NCI-H524 (cell line): ENCODE measurements at places on chromosomes 6 and 20.

DNA sequence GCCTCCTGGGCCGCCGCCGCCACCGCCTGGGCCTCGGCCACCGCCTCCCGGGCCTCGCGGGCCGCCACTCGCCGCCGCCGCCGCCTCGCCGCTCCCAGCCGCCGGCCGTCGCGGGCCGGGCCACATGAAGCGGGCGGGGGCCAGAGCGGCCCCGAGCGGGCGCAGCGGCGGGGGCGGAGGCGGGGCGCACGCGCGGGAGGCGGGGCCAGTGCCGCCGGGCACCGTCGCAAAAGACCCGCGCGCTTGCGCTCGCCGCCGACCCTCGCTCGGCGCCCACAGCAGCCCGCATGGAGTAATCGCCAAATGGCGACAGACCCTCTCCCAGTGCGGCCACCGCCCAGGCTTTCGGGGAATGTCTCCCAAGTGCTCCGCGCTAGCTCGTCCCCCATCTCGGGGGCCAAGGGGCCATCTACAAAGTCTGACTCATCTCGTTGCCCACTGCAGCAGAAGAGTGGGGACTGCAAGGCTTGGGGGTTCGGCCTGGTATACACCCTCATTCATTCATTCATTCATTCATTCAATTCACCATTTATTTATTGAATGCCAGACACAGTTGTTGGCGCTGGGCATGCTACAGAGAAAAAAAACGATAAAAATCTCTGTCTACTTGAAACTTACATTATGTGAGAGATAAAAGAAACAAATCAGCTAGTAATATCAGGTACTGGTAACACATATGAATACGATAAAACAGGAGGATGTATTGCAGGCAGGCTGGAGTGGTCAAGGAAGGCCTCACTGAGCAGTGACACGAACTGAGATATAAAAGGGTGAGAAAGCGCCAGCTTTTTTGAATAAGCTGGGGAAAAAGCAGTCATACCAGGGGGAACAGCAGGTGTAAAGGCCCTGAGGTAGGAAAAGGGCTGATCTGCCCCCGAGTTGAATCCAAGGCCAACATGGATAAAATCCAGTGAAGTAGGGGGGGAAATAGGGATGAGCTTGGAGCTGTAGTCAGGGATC lies at the start of gene B4GALT5:
Gene B4GALT5 (minus strand): TSS at position 126 of the 960 bp plus-strand sequence. CDS start 188 bp downstream, outside the sequence.
- peak; percentile 91 for DNase-seq

DNA sequence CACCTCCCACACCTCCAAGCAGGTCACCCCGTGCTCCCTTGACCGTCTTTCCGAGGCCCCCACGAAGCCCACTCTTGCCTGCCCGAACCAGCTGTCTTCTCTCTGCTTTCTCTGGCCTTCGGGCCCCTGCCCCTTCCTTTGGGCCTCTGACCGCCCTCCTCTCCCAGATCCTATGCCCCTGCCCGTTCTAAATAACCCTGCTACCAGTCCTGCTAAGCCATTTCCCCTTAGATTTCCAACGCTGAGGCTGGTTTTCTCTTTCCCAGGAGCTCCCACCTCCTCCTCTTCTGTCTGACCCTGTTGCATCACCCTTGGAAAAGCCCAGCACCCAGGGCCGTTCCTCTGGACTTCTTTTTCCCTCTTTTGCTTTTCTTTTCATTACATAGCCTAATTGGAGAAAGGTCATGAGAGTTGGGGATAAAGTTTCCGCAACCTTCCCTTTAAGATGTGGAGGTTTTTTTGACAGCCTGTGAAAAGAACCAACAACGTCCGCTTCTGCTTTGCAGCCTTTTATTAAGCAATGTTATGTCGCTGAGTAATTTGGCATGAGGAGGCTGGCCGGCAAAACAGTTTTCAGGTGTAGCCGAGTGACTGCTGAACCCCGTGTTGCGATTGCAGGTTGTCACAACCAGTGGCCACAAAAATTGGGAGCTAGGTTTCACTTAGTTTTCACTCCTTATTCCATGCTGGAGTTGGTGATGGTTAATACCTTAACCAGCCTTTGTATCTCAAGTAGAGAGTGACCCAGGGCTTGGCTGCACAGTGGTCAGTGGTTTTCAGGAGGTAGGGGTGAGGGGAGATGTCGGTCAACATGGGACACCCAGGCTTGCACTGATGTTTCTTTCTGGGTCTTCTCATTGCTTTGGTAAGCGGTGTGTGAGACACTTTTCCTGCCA lies 970 bp downstream of the BLTP3A start:
- no peak for DNase-seq

DNA sequence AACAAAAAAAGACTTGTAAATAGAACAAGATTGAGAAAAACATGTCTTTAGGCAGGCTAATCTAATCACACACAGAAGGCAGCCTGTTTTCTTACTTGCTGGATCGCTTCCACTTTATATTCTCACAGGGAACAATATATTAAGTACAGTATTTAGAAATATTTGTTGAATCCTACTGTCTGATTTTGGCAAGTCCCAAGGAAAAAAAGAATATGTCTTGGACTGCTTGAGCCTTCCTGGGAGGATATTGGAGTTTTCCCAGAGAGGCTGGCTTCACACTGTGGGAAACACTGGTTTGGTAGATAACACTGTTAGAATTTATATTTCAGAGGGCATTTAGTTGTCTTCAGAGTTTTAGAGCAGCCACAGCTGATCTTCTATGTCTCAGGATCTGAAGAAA lies 229.7 kb downstream of the PRL start:
- DNase-seq = no peak

- no peak for DNase-seq
These were observed 291.6 kb upstream of the ECI2 start for GRCh38 chr6:4426968-4427367.

GRCh38 chr6:71209626-71210025 lies 79.0 kb upstream of the OGFRL1 start:
- DNase-seq = no peak

DNA sequence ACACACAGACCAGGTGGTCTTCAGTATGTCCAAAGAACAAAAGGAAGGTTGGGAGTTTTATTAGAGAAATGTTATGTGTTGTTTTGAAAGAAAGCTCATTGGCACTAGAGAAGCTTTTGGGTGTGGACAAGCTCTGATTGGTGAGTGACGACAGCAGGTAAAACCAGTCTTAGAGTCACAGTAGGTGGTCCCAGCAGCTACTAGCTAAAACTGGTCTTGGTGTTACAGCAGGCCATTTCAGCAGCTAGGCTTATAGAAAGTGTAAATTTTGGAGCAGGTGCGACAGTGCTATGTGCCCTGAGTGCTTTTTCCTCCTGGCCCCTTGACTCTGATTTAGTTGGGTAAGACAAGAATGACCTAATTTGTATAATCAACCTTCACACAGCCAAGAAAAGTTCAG lies 3.6 kb downstream of the CLDN20 start:
- no peak for DNase-seq

- DNase-seq = no peak
These were observed 28.0 kb downstream of the HEBP2 start for GRCh38 chr6:138432063-138432356.

GRCh38 chr20:15039088-15039752 lies 701.8 kb upstream of the FLRT3 start:
- DNase-seq = no peak

DNA sequence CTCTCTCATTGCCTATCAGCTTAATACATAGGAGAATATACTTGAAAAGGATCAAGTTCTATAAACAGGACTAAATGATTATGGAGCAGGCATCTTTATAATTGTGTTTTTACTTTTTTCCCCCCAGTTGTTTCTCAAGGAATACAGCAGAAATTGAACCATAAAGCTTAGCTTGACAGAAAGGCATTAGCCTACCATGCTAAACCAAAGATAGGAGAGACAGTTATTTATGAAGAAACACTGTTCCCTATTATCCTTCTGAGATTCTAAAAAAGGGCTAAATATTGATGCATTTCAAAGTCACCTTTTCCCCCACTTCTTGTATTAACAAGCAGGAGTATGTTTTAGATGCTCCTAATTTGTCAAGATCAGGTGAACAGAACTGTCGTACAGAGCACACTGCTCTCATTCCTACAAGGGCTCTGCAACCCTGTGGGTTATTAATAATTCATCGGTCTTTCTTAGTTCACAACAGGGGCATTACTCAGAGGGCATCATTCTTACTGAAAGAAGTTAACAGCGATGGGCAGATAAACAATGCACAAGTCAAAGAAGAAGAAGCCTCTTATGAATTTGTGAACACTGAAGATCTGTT lies 38.7 kb downstream of the PRKN start:
- DNase-seq = no peak
